ENCODE measurements at places on chromosomes 7 and 10. TPM values are rescaled to one million over a fixed set of nuclear protein-coding genes. Genes with fewer than 3 reads are reported as not detected.
A peak's percentile ranks its signal among the peaks of the same experiment; 100 is the strongest.

KIN gene
- total RNA-seq, result 9.1 TPM

OGDHL gene
- 4.1 TPM for total RNA-seq

TMEM26 gene
- total RNA-seq, result 0.67 TPM

RTKN2 gene
- total RNA-seq, result not detected

BAG3 gene
- total RNA-seq, result 151 TPM

APBB1IP gene
- 2.8 TPM for total RNA-seq

DNA sequence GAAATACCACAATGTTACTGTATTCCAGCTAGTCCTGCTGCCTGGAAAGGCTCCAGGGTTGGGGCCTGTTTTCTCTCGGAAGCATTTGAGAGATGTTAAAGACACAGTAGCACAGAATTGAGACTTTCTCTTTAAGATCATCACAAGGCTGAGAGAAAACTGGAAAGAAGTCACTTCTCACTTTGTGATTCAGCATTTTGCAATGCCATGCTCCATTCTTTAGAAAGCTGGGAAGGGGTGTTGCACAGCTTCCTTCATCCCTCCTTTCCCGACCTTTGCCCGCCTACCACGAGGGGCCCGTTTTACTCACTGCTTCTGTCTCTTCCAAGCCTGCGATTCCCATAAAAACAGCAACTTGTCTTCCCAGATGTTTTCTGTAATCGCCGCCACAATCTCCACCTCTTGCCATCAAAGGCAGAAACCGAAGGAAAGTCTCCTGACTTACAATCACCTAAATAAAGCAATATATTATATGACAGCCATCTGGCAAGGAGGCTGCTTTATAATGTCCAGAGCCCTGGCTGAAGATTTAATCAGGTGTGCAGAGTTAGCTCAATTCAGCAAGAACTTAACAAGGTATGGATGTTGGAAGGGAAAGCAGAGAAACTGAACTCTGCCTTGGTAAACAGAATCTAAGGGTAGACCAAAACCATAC lies 18.9 kb downstream of the NOD1 start:
- DNase-seq, result peak; percentile 59

GRCh38 chr10:78706726-78707540 lies 361.8 kb upstream of the ZMIZ1 start:
- no peak for DNase-seq

DNA sequence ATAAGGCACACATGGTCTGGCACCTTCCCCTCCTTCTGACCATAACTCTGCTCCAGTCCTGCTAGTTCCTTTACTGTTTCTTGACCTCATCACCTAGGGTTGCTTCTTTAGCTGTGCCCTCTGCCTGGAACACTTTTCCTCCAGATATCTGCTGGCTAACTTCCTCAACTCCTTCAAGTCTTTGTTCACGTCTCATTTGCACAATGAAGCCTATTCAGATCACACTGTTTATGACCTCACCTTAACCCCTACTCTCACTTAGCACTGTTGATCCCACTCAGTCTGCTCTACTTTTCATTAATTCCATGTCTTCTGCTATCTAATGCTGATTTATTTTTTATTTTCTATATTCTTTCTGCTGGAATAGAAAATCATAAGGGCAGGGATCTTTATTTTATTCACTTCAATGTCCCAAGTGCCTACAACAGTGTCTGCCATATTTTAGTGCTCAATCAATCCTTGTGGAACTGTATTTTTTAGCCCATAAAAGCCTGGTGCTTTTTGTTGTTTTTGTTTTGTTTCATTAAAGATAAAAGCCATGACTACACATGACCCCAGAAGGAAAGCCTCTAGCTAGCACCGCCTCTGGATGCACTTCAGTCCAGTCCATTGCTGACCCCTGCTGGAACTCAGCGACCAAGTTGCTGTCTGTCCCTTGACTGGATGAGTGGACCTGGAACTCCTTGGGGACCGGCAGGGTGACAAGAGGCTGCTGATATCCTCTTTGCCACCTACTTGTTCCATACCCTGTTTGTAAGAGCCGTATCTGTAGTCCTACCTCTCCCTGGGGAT lies 12.3 kb downstream of the KLF14 start:
- peak; percentile 81 for DNase-seq

DNA sequence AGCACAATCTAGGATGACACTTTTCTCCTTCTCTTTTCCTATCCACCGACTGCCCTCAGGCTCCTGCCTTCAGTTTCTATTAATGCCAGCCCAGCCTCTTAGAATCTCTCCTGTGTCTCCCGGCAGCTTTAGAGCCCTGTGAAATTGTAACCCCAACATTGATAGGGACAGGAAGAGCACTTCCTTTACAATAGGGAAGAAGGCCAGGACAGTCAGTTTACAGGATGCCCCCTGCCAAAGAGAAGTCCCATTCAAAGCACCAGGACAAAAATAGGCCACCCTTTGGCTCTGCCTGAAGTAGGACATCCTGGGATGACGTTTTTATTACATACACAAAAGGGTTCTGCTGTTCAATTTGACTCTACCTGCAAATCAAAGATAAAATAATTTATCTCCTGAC lies 64.7 kb upstream of the ANK3 start:
- no peak for DNase-seq

- peak; percentile 76 for DNase-seq
Observed at GRCh38 chr7:141402277-141402996, 148.8 kb upstream of the AGK start.

- DNase-seq, result no peak
Observed at GRCh38 chr7:73650524-73650923, 17.1 kb upstream of the VPS37D start.

GRCh38 chr10:63713191-63714144 lies 192.3 kb downstream of the REEP3 start:
- DNase-seq, result peak; percentile 88

DNA sequence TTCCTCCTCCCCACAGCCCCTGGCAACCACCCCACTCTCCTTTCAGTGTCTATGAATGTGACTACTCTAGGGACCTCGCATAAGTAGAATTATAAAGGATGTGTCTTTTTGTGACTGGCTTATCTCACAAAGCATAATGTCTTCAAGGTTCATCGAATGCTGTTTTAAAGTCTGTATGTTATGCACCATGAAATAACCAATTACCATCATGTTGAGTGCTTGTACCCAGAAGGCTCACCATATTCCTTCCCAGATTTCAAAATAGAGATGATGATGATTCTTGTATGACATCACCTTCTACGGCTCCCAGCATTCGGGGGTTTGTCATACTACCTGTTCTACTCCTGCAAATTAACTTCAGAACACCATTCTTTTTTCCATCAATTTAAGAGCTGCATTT lies 11.9 kb downstream of the PKD1L1 start:
- DNase-seq, result no peak

GRCh38 chr10:60564475-60564874 lies 174.8 kb upstream of the ANK3 start:
- no peak for DNase-seq

GRCh38 chr10:102834143-102834542 lies 3.1 kb downstream of the CYP17A1 start:
- no peak for DNase-seq

DNA sequence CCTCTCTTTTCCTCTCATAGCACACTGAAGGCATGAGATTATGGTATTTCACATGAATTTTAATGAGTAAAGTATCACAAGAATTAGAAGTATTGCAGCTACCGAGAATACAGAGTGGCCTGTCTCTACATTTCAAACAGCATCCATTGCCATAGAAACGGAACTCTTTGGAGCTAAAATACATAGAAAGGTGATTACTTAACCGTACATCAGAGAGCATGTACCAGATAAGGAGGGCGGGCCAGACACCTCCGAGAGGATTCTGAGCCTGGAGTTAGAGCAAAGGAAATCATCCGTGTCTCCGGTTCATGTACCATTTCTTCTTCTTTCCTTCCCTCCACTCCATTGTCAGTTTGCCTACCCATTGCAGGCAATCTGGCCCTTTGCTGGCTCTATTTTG lies 196.7 kb downstream of the KLF6 start:
- DNase-seq, result no peak

Data from left ventricle myocardium superior (tissue), 1 donor.